Kidney (tissue), 22 donors: ENCODE measurements at places on chromosomes 12 and 14. TPM values are rescaled to one million over a fixed set of nuclear protein-coding genes. Genes with fewer than 3 reads are reported as not detected.

The TEX52 gene
- not detected for polyA plus RNA-seq

The CCDC85C gene
- polyA plus RNA-seq: 14.7 TPM

The MYO1A gene
- polyA plus RNA-seq: 0.77 TPM

The IKZF4 gene
- polyA plus RNA-seq: 2.7 TPM

The TAMALIN gene
- 22.3 TPM for polyA plus RNA-seq

The KRT6A gene
- not detected for polyA plus RNA-seq

The OR11H6 gene
- polyA plus RNA-seq: not detected

The GYS2 gene
- not detected for polyA plus RNA-seq

The MYO1H gene
- 0.56 TPM for polyA plus RNA-seq

- no peak for DNase-seq
These were observed 209.5 kb downstream of the ANO6 start for GRCh38 chr12:45425426-45425825.

GRCh38 chr12:80504389-80505163 is 60.5 kb downstream of the PTPRQ start:
- DNase-seq: no peak

- DNase-seq: peak; percentile 32
These were observed 29.1 kb upstream of the SOS2 start for GRCh38 chr14:50260511-50260910.

- DNase-seq: peak; percentile 71
These were observed 743 bp upstream of the DTX1 start for GRCh38 chr12:113055594-113056380.

GRCh38 chr14:33528655-33529054 is 422.2 kb downstream of the EGLN3 start:
- DNase-seq: no peak

DNA sequence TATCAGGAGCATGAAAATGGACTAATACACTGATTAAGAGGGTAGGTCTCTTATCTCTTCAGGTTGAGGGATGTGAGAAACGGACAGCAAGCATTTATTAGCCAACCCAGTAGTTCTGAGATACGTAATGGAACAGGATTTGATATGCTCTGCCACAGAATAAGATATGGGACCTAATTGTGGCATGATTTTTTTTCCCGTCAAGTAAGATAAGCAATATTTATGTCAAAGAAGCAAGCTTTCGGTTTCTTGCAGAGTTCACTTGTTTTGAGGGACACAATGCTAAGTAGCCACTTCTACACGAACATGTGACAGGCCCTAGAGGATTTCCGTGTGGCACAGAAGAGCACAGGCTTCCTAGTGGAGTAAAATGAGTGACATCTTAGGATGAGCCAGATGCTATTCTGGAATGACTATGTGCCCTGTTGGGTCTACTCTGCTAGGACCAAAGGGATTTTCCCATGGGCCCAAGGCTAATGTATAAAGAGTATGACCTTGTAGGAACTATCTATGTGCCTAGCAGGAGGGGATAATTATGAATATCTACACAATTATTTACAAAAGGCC is 57.9 kb downstream of the SLC38A1 start:
- no peak for DNase-seq

- DNase-seq: no peak
These were observed 7.5 kb upstream of the SAV1 start for GRCh38 chr14:50675597-50675996.

GRCh38 chr14:76812093-76812421 is 625 bp downstream of the ANGEL1 start:
- no peak for DNase-seq

DNA sequence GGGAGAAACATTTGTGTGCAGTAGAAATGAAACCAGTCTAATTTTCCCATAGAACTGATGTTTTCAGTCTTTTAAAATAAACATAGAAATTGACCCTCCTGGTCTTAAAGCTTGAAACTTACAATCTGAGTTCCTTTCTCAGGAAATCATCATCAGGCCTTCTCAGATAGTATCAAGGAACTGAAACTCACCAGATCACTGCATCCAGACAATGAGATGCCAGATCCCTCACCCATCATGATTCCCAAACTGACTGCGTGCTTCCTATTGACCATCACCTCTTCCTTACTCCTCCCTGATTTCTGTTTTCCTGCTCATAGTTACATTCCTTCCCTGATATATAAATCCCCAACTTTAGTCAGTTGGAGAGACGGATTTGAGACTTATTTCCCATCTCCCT is 195.0 kb upstream of the AMIGO2 start:
- no peak for DNase-seq

DNA sequence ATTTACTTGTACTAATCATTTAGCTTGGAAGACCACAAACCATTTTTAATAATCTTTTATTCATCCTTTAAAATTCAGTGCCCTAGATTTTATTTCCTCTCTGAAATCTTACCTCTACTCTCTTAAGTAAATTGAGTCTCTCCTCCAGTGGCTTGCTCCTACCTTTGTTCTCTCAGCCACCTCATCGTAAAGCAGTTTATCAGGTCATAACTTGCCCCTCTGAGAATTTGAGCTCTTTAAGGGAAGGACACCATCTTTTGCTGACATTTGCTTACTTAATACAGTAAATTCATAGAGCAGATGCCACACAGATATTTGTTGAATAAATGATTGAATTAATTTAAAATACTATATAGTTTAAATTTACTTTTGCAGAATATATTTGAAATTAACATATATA is 794.3 kb downstream of the C12orf50 start:
- DNase-seq: no peak

GRCh38 chr14:54594537-54594936 is 27.6 kb downstream of the SAMD4A start:
- no peak for DNase-seq

DNA sequence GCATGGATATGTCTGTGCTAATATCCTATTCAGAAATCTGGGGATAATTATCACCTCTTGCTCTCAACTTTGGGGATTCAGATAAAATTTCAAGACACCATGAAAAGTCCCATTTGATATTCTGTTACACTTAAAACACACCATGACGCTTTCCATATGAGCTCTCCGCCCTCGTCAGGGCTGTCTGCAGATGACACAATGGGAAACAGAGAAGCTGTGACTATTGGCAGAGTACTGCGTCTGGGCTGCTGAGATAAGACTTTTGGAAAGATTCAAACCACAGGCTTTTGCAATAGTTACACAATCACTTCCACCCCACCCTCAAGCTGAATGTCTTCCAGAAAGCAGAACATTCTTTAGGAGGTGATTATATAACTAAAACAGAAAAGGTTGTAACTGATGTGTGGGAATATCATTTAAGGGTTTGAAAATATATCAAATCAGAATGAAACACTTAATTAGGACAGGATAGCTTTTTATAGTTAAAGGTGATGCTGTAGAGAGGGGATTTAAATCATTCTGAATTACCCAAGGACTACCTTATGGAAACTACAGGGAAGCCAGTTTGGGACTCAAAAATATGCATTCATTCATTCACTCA is 75.3 kb upstream of the TMPO start:
- no peak for DNase-seq

GRCh38 chr12:9792185-9792900 is 31.6 kb upstream of the CD69 start:
- no peak for DNase-seq

GRCh38 chr14:93007225-93007997 is 84.5 kb downstream of the CHGA start:
- DNase-seq: no peak

DNA sequence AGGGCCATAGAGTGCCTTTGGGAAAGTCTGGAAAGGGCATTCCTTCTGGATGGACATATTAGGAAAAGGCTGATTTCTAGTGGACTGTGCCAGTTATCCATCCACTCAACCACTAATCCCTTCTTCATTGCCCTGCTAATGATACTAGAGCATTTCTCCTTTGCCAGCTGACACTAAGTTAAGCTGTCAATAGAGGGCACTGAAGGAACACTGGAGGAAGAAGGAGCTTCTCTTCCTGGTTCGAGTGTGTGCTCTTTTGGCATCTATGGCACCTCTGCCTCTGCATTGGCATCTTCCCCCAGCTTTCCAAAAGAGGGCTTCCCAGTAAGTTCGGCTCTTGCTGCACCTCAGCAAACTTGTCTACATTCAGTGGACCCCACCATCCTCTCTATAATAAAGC is 165.4 kb downstream of the DERA start:
- DNase-seq: peak; percentile 8

DNA sequence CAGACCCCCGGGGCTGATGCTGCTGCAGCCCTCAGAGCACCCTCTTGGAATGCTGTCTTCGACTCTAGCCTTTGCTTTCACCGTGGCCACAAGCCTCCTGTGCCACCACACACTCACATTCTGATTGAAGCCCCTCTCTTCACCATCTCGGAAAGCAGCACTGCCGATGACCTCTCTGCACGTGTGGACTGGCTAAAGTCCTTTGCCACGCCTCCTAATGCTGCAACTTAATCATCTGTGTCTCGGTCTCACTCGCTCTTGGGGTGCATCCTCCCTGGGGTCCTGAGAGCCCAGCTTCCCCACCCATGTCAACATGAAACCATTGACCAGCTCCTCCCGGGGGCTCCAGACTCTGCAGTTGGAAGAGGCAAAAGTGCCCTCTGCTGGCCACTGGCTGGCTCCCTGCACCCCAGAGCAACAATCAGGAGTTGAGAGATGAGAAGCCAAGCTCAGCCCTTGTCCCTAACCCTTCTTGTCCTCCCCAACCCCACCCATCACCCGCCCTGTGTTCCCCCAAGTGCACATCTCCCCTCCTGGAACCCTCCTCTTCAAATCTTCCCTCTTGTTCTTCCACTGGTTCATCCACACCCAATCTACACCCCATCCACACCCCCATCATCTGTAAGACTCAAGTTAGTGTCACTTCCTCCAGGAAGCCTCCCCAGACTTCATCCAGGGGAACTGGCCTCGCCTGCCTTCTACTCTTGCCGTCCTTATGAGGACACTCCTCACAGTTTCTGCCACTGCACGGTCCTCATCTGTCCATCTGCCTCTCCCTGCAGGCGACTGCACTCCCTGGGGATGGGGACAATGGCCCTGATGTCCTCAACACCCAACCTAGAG is 23.6 kb upstream of the FAM181A start:
- DNase-seq: peak; percentile 35

DNA sequence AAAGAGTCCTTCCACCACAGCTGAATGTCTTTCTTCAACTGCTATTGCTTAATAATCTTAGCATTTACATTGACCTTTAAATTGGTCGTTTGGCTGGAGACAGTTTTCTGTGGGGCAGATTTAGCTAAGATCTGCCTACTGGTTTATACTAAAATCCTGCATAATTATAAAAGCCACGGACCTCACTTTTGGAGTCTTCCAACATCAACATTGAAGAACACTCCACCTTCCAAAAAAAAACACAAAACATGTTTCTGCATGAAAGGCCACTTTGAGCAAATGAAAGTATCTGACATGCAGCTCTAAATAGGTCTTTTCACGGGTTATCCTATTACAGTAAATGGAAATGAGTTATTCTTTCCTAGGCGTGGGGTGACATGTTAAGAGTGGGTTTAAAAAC is 57.0 kb upstream of the KRR1 start:
- peak; percentile 35 for DNase-seq

DNA sequence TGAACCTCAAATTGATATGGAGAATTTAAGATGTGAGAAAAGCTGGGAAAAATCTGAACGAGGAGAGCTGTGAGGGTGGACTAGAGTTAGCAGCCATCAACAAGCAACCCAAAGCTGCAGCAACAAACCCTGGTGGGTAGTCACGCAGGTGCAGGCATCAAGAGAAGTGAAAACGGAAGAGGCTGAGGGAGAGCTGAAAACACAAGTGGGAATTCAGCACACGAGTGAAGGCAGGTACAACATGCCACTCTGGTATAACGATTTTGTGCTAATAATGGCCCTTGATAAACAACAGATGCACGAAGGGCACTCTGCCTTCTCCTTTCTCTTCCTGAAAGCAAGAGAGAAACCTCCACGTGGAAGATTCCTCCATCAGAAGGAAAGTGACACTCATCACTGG is 11.5 kb downstream of the TCL1B start:
- no peak for DNase-seq

- DNase-seq: peak; percentile 94
These were observed at the start of gene LRRC9 for GRCh38 chr14:59919570-59920377. Gene LRRC9, plus strand, starts transcription at chr14:59920144.

DNA sequence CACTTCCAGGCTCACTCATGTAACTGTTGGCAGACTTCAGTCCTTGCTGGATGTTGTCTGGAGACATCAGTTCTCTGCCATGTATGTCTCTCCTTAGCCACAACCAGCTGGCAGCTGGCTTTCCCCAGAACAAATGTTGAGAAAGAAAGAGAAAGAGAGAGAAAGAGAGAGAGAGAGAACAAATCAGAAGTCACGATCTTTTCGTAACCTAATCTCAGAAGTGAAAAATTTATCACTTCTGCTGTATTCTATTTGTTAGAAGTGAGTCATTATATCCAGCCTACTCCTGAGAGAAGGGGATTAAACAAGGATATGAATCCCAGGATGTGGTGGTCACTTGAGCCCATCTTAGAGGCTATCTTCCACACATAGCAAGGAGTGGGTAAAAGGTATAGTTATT is 101.2 kb downstream of the BTG1 start:
- DNase-seq: no peak

DNA sequence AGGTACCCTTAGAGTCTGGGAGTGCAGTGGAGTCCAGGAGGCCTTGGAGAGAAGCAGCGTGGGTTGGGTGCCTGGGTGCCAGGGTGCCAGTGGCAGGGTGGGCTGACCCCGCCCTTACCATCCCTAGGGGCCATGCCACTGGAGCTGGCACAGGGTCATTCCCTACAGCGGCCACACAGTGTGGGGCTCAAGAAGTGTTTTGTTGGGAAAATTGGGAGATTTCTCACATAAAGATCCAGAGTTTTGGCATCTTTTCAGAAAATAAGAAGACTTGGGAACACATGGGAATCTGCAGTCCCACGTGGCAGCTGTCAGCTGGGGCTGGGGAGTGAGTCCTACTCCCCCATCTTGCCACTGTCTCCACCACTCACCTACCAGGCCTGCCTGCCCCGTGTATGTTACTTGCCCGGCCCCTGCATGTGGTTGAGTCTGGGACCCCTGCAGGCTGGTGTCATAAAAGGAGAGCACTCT is 4.2 kb downstream of the VASH1 start:
- DNase-seq: no peak

DNA sequence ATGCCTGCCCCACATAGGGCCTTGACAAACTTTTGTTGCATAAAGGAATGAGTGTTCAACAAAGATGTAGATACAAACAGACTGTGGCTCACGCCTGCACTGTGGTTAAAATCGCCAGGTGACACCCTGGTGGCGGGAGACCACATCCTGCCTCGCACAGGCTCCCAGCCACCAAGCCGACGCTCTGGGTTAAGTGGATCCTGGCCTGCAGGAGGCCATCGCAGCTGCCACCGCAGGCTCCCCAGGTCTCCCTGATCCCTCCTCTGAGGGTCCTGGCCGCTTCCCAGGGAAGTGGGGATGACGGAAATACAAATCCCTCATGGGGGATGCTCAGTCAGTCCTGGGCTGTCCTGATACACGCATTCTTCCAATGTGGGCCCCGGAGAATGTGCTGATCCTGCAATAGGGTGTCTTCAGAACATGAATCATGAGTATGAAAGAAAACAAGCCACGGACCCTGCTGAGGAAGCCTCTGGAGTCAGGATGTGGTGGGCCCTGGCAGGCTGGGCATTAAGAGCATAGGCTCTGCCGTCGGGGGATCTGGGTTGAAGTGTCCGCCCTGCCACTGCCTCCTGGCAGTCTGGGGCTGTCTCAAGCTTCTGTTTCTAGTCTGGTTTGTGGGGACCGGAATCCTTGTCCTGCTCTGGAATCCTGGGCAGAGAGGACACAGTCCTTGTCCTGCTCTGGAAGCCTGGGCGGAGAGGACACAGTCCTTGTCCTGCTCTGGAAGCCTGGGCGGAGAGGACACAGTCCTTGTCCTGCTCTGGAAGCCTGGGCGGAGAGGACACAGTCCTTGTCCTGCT is 53.5 kb upstream of the BEGAIN start:
- DNase-seq: no peak

GRCh38 chr12:108305991-108306501 is 33.1 kb downstream of the CMKLR1 start:
- no peak for DNase-seq
